Thyroid gland (tissue), 4 donors: ENCODE measurements at places on chromosomes 7 and 10. TPM values are rescaled to one million over a fixed set of nuclear protein-coding genes. Genes with fewer than 3 reads are reported as not detected.

SIRT1 gene
- 40.4 TPM for total RNA-seq

HTR7 gene
- 0.29 TPM for total RNA-seq

MMP21 gene
- total RNA-seq: 0.67 TPM

TUBB8 gene
- 0.50 TPM for total RNA-seq

COL1A2 gene
- total RNA-seq: 71.2 TPM

BLNK gene
- total RNA-seq: 36.9 TPM

OR2A42 gene
- total RNA-seq: 0.49 TPM

RARRES2 gene
- 54.4 TPM for total RNA-seq

UBTD1 gene
- total RNA-seq: 24.1 TPM

CYP3A4 gene
- not detected for total RNA-seq

CLRN3 gene
- total RNA-seq: not detected

STAG3 gene
- 0.34 TPM for total RNA-seq

POM121C gene
- 13.8 TPM for total RNA-seq

TACR2 gene
- total RNA-seq: not detected

SPAM1 gene
- total RNA-seq: not detected

HOXA9 gene
- total RNA-seq: not detected

CTAGE6 gene
- total RNA-seq: 0.40 TPM

SPDYE6 gene
- not detected for total RNA-seq

TAF5 gene
- total RNA-seq: 6.7 TPM

TDRD1 gene
- not detected for total RNA-seq

ITPRIP gene
- total RNA-seq: 28.4 TPM

MOGAT3 gene
- total RNA-seq: not detected

TNPO3 gene
- 51.3 TPM for total RNA-seq

CPA2 gene
- not detected for total RNA-seq

NPFFR1 gene
- 0.05 TPM for total RNA-seq

P4HA1 gene
- total RNA-seq: 21.8 TPM

VPS26A gene
- total RNA-seq: 38.0 TPM

CALHM3 gene
- total RNA-seq: not detected
